ENCODE measurements at places on chromosomes 5 and 9.
A peak's percentile ranks its signal among the peaks of the same experiment; 100 is the strongest.

- no peak for DNase-seq
These were observed 38.0 kb downstream of the RAPGEF1 start for GRCh38 chr9:131701789-131702337.

GRCh38 chr9:118985851-118986250 is 383.4 kb downstream of the BRINP1 start:
- DNase-seq, result no peak

GRCh38 chr9:87270221-87270847 is 227.3 kb upstream of the DAPK1 start:
- no peak for DNase-seq

DNA sequence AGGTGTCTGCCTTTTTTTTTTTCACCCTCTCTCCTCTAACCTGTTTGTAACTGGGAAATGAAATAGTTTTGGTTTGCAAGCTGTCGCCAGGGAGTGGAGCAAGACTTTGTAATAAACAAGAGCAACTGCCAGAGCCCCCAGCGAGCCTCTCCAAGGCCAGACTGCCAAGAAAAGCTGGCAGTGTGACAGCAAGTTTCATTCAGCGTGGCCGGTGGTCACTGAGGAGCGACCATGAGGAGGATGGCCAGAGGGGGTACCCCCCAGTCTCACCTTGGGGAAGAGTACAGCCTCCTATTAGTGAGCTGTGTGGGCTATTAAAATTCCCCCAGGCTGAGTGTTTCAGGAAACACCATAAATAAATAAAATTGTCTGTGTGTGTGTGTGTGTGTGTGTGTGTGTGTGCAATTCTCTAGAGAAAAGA is 49.9 kb downstream of the ZFAND5 start:
- peak; percentile 88 for DNase-seq

- peak; percentile 73 for DNase-seq
These were observed 4.5 kb downstream of the FANCC start for GRCh38 chr9:95313010-95313498.

GRCh38 chr5:106019261-106019660 is 1651.5 kb downstream of the EFNA5 start:
- DNase-seq, result no peak

DNA sequence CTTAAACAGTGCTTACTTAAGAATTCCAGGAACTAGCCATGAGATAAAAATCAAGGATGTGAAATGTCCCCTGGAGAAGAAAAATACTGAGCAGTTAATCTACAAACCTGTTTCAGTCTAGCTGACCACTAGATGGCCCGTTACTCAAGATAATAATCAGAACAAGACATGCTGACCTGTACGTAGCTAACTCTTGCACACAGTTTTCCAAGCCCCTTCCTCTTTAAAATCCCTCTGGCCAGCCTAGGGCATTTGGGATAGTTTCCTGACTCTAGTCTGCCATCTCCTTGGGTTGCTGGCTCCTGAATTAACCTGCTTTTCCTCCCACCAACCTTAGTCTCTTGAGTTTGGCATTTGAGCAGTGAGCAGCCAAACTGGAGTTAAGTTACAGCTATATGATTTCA is 59.2 kb upstream of the TRAF1 start:
- DNase-seq, result no peak
